HTR-8/SVneo (cell line): ENCODE measurements at places on chromosomes 7 and 10.

- peak; percentile 54 for DNase-seq
Measured at GRCh38 chr10:83871187-83872081, 267.9 kb upstream of the GHITM start.

GRCh38 chr7:128794020-128794419 lies 2.3 kb downstream of the CCDC136 start:
- DNase-seq: no peak

DNA sequence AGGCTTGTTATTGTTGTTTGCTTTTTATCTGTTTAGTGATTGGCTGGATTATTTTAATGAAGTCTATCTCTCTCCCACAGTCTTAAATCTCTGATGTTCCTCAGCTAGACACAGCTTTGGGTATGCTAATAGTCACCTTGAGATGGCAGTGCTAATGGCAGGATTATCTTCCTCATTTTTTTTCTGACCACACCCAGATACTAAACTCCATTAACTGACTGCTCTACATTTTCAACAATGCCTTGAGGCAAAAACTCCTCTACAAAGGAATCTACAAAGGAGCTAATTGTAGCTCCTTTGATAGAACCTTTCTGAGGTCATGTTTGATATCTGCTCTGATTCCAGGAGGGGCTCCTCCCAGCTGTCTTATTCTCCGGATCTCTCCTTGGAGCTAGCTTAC lies 122.6 kb downstream of the HBP1 start:
- no peak for DNase-seq

DNA sequence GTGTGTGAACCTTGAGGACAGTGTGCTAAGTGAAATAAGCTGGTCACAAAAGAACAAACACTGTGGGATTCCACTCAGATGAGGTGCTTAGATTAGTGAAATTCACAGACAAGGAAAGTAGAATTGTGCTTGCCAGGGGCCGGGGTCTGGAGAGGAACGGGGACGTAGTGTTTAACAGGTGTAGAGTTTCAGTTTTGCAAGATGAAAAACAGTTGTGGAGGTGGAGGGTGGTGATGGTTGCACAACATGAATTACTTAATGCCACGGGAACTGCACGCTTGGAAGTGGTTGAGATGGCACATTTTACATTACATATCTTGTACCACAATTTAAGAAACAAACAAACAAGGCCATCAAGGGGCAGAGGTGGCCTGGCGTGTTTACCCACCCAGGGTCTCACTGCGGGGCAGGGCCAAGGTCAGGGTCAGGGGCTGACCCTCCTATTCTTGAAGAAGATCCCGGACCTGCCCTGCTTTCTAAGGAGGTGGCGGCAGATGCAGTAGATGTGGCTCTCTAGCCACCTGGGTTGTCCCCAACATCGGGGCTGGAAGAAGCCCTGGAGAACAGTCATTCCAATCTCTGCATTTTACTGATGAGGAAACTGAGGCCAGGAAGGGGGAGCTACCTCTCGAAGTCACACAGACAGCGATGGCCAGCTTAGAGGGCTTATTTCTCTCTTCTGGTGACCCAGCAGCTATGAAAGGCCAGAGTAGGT lies 91.5 kb upstream of the LRRC4 start:
- DNase-seq: no peak

- peak; percentile 95 for DNase-seq
Measured at GRCh38 chr10:72691863-72692743, at the start of gene MCU. TSS of gene MCU (plus strand) at chr10:72692143. CDS start at chr10:72692152, 9 bp downstream.

GRCh38 chr7:154440651-154441050 lies 388.5 kb downstream of the DPP6 start:
- DNase-seq: no peak

DNA sequence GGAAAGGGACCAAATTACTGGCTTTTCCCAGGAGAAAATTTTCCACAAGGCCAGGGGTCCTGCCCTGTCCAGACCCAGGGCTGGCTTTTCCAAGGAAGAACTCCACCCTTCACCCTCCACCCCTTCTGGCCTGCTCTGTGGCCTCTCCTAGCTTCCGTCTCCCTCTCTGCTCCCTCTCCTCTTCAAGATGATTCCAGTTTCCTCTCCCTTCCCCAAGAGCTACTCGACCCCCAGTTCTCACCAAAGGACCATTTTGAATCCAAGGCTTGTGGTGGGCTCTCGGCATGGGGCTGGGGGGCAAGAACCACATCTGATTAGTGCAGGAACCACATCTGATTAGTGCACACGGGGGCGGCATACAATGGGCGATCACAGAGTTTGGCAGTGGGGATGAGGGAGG lies 7.7 kb downstream of the CHAT start:
- DNase-seq: no peak

DNA sequence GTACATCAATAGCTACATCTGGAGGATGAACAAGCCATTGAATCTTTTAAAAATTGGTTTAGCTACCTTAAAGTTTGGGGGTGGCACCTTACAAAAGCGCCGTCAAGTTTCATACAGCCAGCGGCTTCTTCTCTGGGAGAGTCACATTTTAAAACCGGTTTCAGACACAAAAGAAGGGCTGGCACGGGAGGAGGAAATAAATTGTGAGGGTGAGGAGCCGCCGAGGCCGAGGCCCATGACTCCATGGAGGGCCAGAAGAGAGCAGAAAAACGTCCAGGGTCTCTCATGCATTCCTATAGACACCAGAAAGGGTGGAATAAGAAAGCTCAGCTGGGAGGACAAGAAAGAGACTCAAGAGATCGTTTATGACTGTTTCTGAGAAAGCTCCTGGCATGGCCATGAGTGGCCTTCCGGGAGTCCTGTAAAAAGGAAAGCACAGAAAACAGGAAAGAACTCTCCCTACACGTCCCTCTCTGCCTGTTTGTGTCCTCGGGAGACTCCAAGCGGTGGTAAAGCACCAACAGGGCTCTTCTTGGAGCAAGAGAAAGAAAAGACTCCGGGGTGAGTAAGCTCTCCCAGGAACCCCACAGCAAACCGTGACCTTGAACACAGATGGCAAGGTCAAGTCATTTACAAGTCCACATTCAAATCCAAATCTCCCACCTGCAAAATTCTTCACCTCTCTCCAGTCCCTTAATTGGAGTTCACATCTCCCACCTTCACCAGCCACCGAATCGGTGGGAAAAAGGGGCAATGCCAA lies 1.8 kb downstream of the FRAT2 start:
- DNase-seq: peak; percentile 73

DNA sequence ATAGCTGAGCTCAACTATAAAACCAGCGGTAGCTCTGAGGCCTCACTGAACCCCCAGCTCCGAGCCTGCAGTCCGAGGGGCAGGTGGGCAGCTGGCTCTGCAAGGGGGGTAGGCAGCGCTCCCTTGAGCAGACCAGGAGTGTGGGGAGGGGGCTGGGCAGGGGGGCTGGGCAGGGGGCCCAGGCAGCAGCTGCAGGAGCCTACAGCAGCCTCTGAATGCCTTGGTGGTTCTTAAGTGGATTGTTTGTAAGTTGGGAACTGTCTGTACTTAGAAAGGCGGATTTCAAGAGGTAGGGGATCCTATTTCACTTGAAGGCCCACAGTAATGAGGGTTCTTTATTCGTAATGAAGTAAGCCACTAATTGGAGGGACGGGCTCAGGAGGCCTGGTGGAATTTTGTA lies 72.3 kb downstream of the ICA1 start:
- no peak for DNase-seq

DNA sequence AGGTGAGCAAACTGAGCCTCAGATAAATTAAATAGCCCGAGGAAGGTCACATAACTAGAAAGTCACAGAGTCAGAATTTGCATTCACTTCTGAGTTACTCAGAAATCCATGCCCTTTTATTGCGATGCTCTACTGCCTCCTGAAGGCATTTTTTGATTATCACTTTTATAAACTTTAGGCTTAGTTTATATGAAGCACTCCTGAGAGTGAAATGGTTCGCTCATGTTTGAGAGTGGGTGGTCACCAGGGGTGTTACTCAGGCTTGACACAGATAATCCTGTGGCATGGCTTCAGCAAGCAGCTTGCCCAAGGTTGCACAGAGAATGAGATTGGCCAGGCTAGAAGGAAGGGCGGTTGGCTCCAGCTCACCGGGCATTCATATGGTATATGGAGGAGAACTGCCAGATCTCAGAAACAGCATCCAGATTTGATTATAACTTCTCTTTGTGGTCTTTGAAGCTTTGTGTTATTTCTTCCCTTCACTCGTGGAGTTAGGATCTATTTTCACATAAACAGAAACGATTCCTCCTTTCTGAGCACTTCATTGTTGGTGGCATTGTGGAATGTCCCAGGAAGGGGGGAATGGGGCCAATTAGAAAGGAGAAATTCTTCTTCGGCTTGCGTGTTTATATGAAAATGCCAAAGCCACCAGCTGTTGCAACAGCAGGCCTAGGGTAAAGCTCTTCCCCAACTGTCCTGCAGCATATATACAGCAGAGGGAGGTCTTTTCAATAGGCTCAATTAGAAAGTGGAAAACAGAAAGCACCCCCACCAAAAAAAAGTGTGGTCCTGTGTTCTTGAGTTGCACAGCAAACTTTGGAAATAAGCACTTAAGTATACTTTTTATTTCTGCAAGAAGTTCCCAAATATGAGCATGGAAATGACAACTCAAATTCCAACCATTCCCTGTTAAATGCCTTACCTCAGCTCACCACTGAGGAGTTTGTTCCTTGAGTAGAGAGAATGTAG lies 628.8 kb downstream of the SUGCT start:
- no peak for DNase-seq

GRCh38 chr7:66974986-66975590 lies 20.3 kb downstream of the SBDS start:
- no peak for DNase-seq

DNA sequence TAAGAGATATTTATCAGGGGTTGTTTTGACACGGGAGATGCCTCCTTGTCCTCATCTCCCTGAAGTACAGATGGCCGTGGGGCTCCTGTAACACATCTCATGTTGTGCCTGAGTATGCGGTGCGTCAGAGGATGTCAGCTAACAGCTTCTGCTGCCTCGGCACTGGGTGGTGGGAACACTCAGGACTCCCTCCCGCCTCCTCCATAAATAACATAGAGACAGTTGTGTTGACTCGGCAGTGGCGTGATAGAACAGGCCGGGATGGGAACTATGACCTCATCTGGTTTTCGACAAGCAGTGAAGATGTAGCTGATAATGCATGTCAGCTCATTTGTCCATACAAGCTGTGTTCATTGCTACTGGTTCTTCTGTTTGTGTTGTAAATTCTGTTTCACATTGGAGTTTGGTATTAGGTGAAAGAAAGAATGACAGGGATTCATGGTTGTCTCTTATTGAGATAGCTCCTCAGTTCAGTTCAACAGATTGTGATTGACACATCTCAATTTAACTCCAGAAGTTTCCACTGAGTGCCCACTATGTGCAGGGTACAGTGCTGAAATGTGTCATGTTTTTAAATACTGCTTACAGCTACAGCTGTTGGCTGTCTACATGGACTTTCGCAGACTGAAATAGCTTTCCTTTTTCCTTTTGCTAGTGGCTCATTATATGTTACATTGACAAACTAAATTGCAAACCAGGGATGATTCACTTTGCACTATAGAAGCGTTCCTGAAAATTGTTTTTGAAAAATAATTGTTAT lies 87.4 kb downstream of the CHN2 start:
- peak; percentile 23 for DNase-seq

- no peak for DNase-seq
Measured at GRCh38 chr7:11168650-11169170, 195.0 kb downstream of the PHF14 start.

GRCh38 chr10:123096452-123096851 lies 39.3 kb upstream of the HMX3 start:
- no peak for DNase-seq

DNA sequence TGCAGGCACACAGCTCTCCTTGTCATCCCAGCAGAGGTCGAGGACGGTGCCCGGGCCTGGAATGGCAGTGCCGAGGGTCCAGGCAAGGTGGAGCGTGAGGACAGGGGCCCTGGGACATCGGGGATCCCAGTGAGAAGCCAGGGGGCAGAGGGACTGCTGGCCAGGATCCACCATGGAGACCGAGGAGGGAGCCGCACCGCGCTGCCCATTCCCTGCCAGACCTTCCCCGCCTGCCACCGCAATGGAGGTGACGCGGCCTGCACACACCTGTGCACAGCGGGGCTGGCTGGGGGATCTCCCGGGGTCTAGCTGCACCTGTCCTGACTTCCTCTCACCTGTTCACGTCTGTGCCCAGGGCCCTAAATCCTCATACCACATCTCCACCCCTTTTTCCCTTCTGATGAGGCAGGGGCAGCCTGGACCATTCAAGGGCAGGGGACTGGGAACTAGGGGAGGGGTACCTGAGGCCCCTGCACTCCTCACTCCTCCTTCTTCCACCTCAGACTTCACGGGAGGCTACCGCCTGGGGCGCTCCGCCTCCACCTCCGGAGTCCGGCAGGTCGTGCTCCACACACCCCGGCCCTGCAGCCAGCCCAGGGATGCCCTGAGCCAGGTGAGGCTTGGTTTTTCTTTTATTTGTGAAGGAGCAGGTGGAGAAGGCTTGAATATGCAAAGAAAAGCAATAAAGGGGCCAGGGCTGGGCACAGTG lies 6.9 kb downstream of the NYAP1 start:
- no peak for DNase-seq

GRCh38 chr10:110498087-110498981 lies 627 bp downstream of the DUSP5 start:
- DNase-seq: no peak

GRCh38 chr10:17510242-17510908 lies 56.0 kb upstream of the ST8SIA6 start:
- no peak for DNase-seq

GRCh38 chr7:51376420-51377092 lies 59.9 kb upstream of the COBL start:
- no peak for DNase-seq

- DNase-seq: peak; percentile 13
Measured at GRCh38 chr10:68154211-68154497, 44.9 kb downstream of the MYPN start.

DNA sequence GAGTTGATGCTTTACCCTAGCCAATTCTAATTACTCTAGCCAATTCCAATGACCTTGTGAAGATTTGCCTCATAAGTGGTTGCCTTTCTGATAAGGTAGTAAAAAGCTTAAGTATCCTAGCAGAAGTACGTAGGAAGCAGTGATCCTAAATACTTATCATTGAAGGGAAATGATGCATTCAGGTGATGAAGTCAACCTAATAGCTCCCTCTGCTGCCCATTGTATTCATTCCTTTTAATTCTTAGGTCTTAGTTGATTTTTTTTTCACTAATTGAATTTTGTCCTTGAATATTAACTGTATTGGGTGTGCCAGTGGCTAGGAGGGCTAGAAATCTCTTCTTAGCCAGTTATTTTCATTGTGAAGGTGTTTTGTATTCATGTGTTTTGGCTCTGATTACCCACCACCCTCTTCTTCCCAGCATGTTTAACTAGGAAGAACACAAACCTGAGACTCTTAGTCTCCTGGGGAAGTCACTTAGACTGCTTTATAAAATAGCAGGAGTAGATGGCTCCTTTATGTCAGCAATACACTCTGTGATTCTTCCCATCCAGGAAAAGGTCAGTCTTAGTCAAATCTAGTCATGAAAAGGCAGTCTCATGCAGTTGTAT lies 46.3 kb downstream of the PLEKHA8 start:
- DNase-seq: no peak

GRCh38 chr10:11243425-11244222 lies 226.0 kb downstream of the CELF2 start:
- no peak for DNase-seq

DNA sequence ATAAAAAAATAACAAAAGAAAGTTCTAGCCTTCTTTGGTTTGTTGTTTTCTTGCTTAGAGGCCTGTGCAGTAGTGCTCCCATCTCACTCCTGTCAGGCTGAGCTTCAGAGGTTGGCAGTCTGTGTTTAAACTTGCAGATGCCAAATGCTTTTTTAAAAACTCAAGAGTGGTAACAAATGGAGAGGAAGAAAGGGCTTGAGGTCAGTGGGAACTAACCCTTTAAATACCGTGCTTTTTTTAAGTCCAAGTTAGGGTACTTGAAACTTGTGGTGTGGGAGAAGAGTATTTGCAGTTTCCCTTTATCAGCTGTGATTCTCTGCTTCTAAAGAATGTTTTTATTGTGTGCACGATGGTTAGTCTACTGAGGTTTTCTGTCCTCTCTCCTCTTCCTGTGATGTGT lies 29.4 kb downstream of the ZRANB1 start:
- no peak for DNase-seq
